ENCODE measurements at places on chromosomes 6 and 20.

DNA sequence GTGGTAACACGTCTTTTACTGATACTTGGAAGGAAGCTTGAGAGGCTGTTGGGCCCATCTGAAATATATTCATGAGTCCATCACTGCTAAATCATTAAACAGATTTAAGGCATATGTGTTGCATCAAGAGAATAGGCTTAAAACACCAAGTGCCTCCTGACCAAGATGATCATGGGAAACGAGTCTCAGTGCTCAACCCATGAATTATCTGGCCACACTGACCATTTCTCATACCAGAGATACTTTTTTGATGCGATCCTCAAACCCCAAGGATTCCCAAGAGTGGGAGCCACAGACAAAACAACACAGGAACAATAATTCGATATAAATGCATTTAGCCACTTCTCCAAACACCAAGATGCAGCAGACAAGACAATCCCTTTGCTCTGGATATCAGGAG lies 17.2 kb downstream of the HEY2 start:
- DNase-seq = no peak

DNA sequence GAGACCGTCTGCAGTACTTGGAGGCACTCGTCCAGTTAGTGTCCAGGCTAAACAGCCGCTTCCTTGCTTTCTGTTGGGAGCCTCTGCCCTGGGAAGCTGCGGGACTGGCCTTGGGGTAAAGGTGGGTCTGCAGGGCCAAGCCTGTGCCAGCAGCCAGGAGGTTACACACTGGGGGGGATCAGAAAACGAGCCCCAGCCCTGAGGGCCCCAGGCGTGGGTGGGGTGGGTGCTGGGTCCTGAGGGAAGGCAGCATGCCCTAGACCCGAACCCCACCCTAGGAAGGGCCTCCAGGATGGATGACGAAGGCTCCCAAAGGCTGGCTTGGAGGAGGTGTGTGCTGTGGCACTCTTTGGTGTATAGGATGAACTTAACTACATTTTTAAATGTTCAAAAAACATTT lies 335.2 kb downstream of the ZFAND3 start:
- DNase-seq = no peak

- DNase-seq = no peak
These were observed 25.8 kb downstream of the ESF1 start for GRCh38 chr20:13758884-13759283.

- no peak for DNase-seq
These were observed 172.5 kb downstream of the SLC24A3 start for GRCh38 chr20:19384940-19385339.

- DNase-seq = no peak
These were observed 82.9 kb downstream of the KIF6 start for GRCh38 chr6:39642270-39642669.

DNA sequence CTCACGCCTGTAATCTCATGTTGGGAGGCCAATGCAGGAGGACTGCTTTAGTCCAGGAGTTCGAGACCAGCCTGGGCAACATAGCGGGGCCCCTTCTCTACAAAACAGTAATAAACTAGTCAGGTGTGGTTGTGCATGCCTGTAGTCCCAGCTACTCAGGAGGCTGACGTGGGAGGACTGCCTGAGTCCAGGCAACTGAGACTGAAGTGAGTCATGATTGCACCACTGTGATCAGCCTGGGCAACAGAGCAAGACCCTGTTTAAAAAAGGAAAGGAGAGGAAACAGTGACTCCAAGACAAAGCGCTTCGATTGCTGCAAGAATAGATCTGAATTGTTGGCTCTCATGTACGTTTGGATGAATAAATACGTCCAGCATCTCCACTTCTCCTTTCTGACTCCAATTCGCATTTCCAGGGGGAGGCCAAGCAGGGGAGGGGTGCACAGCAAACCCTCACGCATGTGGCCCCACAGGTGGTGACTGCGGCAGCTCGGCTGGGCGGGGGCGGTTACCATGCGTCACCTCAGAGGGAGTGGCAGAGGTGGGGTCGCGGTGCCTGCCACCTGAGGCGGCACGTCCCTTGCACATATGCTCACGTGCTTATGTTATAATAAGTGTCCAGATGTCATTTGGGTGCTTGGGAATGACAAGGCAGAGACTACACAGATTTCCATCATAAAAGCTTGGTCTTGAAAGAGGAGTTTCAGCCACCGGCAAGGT lies 95.1 kb upstream of the MPC1 start:
- no peak for DNase-seq

DNA sequence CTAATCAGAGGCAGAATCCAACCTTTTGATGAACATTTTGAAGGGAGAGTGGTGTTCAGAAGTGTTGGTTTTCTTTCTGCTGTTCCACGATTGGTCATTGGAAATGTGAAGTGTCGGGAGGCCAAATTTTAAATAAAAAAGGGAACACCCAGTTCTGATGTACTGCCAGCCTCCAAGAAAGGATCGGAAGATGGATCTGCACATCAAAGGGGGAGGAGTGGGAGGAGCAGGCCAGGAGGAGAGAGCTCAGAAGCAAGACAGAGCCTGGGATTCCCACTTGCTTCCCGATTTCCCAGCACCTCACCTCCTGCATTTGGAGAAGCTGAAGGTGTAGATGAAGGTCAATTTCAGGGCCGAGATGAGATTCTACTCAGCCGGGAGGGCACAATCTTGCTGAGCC lies 55.9 kb upstream of the NAA20 start:
- no peak for DNase-seq

- DNase-seq = no peak
These were observed 84.7 kb upstream of the ADGRF1 start for GRCh38 chr6:47126647-47127391.

DNA sequence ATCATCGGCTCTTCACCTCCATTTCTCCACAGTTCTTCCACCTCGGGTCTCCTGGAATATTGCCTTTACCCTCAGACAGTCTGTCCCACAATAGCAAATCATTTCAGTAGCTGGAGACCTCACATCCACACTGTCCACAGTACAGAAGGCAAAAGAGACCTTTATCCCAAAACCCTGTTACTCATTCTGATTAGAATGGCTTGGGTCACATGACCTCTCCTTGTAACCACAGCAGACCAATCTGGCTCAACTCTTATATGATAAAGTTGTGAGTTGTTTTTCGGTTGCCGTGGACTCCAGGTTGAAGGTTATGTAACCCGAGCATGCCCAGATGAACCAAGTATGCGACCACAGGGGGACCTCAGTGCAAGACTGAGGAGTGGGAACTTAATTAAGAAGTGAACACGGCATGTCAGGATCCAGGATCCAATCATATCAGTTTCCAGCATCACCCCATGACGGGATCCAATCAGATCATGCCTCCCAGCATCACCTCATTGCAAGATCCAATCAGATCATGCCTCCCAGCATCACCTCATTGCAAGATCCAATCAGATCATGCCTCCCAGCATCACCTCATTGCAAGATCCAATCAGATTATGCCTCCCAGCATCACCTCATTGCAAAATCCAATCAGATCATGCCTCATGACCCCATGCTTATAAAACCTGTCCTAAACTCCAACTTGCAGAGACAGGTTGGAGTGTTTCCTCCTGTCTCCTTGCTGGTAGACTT lies 68.7 kb downstream of the LY86 start:
- DNase-seq = peak; percentile 68

GRCh38 chr6:107716688-107717089 lies 107.4 kb downstream of the SCML4 start:
- peak; percentile 92 for DNase-seq

- no peak for DNase-seq
These were observed 15.5 kb downstream of the CYP39A1 start for GRCh38 chr6:46637145-46637544.

- DNase-seq = peak; percentile 44
These were observed 17.8 kb downstream of the MAN1A1 start for GRCh38 chr6:119331663-119332286.

Measured in KBM-7 (cell line).